ENCODE measurements at places on chromosomes 2 and 18.
A peak's percentile ranks its signal among the peaks of the same experiment; 100 is the strongest.

- DNase-seq, result peak; percentile 92
Measured at GRCh38 chr2:12169721-12170120, 423.3 kb downstream of the LPIN1 start.

DNA sequence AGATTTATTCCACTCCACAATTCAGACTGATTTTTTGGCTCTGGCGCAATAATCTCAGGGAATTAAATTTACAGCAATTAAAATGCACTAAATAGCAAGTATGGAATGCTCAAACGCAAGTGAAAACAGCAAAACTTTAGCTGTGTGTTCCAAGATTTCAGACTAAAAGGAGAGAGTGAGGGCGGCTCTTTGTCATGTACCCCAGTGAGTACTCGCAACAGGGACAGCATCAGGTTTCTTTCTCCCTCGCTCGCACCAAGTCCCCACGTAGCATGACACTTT, 1.1 kb downstream of the ROCK2 start:
- no peak for DNase-seq

DNA sequence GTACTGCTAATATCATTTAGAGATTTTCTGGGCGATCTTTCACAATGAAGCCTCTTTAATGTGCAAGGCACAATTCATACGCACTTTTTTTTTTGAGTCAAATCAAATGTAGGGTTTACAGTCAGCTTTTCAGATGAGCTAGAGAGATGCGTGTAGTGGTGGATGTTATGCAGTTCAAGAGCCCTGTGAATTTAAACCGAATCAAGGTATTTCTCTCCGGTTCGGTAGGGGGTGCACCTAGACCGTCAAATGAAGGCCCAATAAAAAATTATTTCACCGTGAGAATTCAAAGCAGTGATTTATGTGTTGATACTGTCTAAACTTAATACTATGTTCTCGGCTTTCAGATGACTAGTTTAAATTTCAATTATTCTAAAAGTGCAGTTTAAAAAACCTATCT, 1.1 kb downstream of the PTH2R start:
- no peak for DNase-seq

DNA sequence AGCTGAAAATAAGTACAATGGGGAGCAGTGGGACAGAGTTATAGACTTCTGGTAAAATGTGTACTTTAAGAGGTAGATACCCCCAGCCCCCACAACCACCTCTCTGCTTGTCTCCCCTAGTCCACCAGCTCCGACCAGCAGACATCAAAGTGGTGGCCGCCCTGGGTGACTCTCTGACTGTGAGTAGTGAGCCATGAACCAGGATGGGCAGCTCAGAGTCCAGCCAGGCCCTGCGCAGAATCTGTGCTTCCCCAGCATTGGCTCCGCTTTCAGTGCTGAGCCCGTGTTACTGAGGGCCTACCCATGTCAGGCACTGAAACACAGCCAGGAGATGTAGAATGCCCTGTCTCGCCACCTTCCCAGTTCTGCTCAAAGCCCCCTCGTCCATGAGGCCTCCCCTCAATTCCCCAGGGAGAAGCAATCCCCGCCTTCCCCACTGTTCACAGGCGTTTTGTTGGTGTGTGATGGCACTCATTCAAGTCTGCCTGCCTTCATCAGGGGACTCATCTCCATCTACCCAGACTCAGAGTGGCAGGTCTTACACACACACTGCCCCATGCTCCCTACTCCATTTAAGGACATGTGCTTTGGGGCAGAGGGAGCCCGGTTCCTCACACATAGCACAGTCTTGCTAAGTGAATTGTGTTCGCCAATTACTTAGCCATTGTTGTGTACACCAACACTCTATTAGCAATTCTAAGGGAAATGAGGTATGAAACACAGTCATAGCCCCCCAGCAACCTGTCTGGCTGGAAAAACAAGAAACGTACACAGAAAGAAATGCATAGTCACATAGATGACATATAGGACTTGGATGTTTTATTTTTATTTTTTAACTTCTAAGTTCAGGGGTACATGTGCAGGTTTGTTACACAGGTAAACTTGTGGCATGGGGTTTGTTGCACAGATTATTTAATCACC, 122.6 kb downstream of the PLB1 start:
- no peak for DNase-seq

DNA sequence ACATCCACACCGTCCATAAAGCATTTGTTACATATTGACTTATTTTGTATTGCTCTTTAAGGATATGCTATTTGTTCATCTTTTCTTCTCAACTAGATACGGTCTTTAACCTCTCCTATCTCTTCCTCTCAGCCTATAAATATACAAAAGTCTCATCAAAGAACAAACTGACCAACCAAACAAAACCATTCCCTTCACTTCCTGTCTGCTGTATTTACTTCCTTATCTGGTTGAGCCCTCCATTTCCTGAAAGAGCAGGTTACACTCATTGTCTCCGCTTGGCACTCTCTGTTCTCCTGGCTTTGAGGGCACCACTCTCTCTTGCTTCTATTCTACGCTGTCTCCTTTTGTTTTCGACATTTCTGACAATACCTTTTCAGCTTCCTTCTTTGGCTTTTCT, 431.9 kb upstream of the TCF4 start:
- no peak for DNase-seq

DNA sequence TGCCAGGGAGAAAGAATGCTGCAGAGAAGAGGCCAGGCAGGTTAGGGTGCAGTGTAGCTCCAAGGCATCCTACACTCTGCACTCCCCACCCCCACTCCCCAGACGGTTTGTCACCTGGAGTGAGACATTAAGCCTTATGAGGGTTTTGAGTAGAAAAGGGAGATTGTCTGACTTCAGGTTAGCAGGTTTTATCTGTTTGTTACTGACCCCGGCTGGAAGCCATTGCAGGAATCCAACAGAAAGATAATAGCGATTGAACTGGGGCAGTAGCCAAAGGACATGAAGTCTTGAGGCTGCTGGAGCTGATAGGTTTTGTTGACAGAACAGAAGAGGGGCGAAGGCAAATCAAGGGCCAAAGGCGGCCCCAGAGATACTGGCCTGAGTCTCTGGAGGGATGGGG, 36.0 kb upstream of the OR6B3 start:
- no peak for DNase-seq

DNA sequence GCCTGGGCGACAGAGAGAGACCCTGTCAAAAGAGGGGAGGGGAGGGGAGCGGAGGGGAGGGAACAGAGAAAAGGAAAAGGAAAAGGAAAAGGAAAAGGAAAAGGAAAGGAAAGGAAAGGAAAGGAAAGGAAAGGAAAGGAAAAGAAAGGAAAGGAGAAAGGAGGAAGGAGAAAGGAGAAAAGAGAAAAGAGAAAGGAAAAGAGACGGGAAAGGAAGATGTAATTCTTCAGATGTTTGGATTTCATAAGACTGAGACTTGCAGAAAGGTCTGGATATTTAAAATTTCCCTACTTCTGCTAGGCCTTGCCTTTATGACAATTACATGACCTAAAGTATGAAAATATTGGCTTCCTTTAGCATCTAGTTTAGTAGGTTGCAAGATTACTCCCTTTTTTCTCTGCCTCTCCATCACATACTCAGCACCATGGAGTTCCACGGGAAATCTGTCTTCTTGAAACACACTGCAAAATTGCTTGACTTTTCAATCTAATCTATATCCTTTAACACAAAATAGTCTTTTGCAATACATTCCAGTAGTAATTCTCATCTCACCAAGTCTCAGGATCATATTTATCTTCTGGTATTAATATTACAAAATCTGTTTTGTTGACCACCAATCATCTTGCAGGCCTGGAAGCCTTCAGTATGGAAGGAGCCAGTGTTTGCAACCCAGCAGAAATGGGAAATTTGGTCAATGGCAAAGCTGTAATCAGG, 383.5 kb downstream of the ZEB2 start:
- DNase-seq, result no peak

DNA sequence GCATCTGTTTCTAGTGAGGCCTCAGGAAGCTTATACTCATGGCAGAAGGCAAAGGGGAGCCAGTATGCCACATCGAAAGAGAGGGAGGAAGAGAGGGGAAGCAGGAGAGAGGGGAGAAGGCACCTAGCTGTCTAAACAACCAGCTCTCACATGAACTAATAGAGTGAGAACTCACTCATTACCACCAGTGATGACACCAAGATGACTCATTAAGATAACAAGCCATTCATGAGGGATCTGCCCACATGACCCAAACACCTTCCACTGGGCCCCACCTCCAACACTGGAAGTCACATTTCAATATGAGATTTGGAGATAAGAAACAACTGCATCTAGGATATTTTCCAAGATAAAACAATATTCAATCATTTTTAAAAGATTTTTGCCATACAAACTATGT, 753.9 kb upstream of the ZEB2 start:
- DNase-seq, result no peak

GRCh38 chr2:124065636-124066035, 40.5 kb downstream of the CNTNAP5 start:
- DNase-seq, result no peak

DNA sequence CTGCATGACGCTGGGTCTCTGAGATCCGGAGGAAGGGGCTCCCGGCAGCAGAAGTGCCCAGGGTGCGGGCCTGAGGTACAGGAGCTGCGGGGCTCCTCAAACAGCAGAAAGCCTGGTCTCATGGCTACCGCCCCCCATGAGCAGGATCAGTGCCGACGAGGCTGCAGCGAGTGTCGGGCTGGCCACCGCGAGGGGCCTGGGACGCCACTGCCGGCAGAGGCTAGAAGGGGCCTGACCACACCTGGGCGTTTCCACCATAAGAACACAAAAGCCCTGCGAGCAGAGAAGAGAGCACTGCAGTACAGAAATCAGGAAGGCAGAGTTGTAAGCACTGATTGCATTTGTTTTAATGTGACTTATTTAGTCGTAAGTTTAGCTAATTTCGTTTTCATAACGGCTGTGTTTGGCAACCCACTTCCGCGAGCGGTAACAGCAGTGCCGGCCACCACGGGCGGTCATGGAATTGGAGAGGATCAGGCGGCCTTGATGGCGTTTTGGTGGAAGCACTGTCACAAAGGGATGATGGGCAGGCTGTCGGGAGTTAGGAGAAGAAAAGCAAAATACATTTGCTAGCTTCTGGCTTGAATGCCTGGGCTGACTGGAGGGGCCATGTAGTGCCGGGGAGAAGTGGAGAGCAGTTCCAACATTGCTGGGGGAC, 117.4 kb downstream of the HDAC4 start:
- DNase-seq, result no peak

- no peak for DNase-seq
Measured at GRCh38 chr2:68413466-68413865, 48.4 kb downstream of the PLEK start.

DNA sequence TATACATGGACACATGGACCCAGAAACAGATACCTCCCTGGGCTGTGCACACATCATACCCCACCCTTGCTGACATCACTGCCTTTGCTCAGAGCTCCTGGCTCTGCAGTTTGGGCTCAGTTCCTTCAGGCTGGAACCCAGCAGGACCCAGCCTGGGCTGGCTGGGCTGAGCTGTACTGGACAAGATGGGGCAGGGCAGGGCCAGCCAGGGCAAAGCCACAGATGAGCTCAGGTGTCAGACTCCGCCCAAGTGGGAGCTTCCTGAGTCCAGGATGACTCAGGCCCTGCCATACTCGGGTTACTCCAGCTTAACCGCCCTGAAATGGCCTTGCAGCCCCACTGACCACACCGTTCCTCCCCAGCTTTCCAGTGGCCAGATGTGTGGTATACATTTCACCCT, 284.9 kb downstream of the OSR1 start:
- DNase-seq, result peak; percentile 19

DNA sequence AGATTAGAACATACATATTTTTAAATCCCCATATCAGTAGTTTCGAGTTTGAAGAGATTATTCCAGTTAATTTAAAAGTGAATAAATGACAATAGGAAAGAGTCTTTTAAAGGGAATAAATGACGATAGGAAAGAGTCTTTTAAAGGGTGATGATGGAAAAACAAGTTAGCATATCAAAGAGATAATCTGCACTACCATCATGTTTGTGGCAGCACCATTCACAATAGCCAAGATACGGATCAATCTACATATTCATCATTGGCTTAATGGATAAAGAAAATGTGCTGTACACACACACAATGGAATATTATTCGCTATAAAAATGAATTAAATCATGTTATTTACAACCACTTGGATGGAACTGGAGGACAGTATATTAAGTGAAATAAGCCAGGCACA, 15.0 kb downstream of the ATG16L1 start:
- no peak for DNase-seq

- peak; percentile 74 for DNase-seq
Measured at GRCh38 chr18:32301976-32302743, 112.3 kb downstream of the MEP1B start.

- DNase-seq, result no peak
Measured at GRCh38 chr2:120064664-120065063, 51.8 kb downstream of the EPB41L5 start.

DNA sequence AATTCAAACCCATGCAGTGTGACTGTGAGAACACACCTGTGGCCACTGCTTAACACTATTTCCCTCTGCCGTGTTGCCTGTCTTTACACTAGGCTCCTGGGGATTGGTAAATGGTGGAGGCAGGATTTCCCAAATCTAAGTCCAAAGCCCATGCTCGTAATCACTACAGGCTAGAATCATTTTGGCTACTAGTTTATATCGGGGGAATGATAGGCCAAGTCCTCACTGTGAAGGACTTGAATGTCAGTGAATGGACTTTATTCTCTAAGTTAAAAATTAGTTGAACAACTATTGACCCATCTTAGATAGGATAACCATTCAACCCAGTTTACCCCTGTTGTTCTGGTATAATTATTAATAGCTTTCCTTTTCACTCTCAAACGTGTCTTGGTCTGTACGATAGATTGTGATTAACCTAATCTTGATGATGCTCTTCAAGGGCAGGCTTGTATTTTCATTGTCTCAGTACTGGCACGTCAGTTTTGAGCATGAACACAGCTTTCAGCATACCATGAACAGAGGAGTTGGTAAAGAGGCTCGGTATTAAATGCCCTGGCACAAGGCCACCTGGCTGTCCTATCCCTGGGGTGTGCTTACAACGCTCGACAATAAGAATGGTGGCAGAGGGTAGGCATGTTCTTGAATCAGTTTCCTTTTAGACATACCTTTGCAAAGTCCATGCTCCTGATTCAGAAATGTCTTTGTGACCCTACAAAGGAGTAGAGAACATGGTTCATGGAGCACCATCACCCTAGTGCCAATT, 148.8 kb downstream of the RTN4 start:
- DNase-seq, result no peak

DNA sequence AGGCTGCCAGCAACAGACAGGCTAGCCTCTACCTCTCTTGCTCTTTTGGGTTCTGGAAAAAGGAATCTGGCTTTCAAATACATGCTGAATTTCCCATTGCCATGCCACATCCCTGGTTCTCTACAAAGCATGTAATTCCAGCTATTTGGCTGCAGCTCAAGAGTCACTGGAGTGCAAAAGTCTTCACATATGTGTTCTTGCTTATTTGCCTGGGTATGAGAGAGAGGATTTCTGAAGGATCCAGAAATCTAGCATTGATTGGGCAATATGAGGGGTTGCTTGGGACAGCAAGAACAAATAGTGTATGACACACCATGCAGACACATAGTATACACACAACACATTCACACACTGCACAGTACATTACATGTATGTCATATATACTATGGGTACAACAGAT, 30.7 kb upstream of the LGALSL start:
- no peak for DNase-seq

GRCh38 chr2:152696476-152696875, 20.8 kb downstream of the PRPF40A start:
- peak; percentile 7 for DNase-seq

GRCh38 chr18:49898421-49898820, 85.1 kb upstream of the ACAA2 start:
- DNase-seq, result peak; percentile 52
